GF-D8 (cell line): ENCODE measurements at places on chromosomes 6 and 20.

- no peak for DNase-seq
Observed at GRCh38 chr6:148971031-148971927, 224.4 kb downstream of the UST start.

GRCh38 chr20:8996817-8997512 is 71.9 kb upstream of the PLCB4 start:
- DNase-seq: no peak

- no peak for DNase-seq
Observed at GRCh38 chr6:122995921-122996793, at the start of gene CLVS2. Gene CLVS2, plus strand, starts transcription at chr6:122996235. Its CDS starts 1,543 bp downstream, at chr6:122997778.

GRCh38 chr20:25279403-25279802 is 31.5 kb downstream of the PYGB start:
- no peak for DNase-seq

- no peak for DNase-seq
Observed at GRCh38 chr6:134003542-134003951, 48.9 kb downstream of the SLC2A12 start.

- no peak for DNase-seq
Observed at GRCh38 chr6:151142676-151143075, 97.1 kb upstream of the AKAP12 start.

DNA sequence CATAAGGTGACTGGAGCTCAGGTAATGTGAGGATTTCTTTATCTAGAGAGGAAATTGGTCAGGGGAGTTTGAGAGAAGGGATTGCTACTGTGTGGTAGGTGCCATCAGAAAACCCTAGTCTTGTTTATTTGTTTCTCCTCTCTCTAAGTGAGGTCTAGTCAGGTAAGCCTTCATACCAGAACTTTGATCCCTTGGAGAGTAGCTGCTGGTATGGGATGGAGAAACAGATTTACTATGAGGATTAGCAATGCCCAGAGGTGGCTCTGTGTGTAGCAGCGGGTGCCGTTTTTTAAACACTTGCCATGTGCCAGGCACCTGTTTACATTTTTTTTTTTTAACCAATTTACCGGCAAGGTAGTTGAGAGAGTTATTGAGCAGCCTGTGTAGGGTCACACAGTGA is 19.5 kb downstream of the CMTR1 start:
- DNase-seq: no peak

DNA sequence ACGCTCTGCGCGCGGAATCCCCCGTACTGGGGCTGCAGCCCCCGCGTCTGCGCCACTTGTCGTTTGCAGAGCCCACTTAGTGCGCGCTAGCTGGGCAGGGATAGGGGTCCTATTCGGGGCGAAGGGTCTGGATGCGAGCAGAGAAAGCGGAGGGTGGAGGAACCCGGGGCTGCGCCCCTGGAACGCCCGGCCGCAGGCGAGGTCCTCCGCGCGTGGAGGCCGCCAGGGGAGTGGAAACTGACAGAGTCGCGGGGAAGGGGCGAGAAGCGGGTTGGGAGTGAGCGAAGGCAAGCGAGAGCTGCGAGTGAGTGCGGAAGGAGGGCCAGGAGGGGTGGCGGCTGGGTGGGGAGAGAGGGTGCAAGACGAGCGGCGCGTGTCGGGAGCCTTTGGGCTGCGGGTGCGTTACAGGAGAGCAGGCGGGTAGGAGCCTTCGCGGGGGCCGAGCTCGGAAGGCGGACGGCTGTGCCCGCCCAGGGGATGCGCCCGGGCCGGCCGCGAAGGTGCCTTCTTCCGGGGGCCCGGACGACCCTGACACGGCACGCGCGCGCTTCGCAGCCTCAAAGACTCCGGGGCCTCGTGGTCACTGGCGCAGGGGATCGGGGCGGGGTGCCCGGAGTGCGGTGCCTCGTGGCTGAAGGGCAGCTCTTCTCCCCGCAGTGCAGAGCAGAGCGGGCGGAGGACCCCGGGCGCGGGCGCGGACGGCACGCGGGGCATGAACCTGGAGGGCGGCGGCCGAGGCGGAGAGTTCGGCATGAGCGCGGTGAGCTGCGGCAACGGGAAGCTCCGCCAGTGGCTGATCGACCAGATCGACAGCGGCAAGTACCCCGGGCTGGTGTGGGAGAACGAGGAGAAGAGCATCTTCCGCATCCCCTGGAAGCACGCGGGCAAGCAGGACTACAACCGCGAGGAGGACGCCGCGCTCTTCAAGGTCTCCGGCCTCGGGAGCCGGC is 1.2 kb downstream of the IRF4 start:
- DNase-seq: no peak

- DNase-seq: no peak
Observed at GRCh38 chr20:19210391-19211155, 1.9 kb upstream of the SLC24A3 start.

GRCh38 chr6:19368511-19368910 is 468.7 kb upstream of the ID4 start:
- DNase-seq: no peak

DNA sequence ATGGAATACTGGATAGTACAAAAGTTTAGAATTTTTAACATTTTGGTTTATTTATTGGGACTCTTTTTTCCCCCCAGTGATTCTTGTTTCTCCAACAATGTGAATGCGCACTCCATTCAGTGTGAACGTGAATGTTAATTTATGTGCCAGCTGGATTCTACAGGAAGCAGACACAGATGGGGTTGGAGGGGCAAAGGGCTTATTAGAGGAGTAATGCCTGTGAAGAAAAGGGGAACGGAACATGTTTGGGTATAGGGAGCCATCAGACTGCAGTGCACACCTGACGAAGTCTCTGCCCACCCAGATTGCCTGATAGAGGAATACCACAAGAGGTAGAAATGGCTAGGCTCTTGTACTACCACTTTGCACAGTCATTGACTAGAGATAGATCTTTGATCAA is 48.2 kb downstream of the PTPRA start:
- no peak for DNase-seq

GRCh38 chr20:6637160-6637579 is 130.3 kb upstream of the BMP2 start:
- no peak for DNase-seq

GRCh38 chr20:41903586-41903985 is 285.4 kb upstream of the CHD6 start:
- no peak for DNase-seq

DNA sequence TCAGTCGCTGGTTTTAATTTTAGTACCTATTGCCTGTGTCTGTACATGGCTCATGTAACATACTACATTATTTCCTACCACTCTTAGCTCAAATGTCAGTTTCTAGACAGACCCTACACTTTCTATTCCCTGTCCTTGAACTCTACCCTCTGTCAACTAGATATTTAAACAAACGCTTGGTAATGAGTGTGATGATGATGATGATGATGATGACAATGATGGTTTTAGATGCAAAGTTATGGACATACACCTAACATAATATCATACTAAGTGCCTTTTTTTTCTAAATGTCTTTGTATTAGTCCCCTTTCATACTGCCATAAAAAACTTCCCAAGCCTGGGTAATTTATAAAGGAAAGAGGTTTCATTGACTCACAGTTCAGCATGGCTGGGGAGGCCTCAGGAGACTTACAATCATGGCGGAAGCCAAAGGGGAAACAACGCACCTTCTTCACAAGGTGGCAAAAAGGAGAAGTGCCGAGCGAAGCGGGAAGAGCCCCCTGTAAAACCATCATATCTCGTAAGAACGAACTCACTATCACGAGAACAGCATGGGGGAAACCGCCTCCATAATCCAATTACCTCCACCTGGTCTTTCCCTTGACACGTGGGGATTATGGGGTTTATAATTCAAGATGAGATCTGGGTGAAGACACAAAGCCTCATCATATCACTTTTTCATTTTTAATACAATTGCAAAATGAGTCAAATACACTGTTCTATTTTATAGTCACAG is 87.1 kb downstream of the IBTK start:
- no peak for DNase-seq

- no peak for DNase-seq
Observed at GRCh38 chr6:169859978-169860703, 108.7 kb downstream of the ERMARD start.

GRCh38 chr20:14219801-14220461 is 117.5 kb downstream of the FLRT3 start:
- DNase-seq: no peak

DNA sequence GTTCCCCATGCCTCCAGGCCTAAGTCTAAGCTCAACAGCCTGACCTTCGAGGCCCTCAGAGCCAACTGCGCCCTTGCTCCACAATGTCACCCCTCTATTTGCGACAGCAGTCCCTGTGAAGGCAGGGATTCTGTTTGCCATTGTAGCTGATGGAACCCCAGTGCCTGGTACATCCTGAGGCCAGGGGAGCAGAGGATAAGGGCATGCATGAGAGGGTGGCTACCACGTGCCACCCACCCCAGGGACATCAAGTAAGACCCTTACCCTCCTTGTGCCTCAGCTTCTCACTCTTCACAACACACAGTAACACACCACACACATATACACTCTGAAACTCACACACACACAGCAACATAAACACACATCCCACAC is 20.0 kb upstream of the SIRPA start:
- no peak for DNase-seq

DNA sequence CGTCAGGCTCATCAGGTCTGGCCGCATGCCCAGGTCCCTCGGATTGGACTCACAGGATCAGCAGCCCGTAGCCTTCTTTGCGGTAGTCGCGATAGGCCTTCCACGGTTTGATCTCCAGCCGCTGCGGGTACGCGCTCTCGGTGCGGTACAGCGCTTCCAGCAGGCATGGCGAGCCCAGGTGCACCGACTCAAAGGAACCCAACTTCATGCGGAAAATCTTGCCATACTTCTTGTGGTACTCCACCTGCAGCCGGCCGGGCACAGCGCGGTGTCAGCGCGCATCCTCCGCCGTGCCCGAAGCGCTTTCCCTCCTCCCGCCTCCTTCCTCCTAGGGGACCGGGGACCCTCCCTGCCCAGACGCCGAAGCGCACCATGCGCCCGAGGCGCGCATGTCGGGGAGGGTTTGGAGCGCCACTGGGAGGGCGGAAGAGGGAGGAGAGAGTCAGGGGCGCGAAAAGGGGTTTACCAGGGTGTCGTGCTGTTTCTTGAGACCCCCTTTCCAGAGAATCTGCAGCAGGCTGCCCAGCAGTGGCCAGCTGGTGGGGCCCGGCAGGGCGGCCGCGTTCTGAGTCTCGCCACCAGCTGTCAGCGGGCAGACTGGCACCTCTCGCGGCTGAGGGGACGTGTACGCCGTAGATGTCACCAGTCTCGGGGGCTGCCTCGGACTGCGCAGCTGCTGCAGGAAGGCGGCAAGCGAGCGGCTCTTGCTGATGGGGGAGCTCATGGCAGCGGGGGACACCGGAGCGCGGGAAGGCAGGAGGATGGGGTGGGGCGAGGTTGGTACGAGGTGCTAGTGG is 732 bp downstream of the CYP24A1 start:
- DNase-seq: no peak

GRCh38 chr20:8067082-8067481 is 47.5 kb upstream of the TMX4 start:
- no peak for DNase-seq

GRCh38 chr6:112649853-112650252 is 302.7 kb downstream of the RFPL4B start:
- DNase-seq: no peak

- DNase-seq: no peak
Observed at GRCh38 chr20:63767886-63768285, 28.3 kb downstream of the SLC2A4RG start.

- no peak for DNase-seq
Observed at GRCh38 chr6:26332408-26332807, 32.6 kb upstream of the BTN3A2 start.

DNA sequence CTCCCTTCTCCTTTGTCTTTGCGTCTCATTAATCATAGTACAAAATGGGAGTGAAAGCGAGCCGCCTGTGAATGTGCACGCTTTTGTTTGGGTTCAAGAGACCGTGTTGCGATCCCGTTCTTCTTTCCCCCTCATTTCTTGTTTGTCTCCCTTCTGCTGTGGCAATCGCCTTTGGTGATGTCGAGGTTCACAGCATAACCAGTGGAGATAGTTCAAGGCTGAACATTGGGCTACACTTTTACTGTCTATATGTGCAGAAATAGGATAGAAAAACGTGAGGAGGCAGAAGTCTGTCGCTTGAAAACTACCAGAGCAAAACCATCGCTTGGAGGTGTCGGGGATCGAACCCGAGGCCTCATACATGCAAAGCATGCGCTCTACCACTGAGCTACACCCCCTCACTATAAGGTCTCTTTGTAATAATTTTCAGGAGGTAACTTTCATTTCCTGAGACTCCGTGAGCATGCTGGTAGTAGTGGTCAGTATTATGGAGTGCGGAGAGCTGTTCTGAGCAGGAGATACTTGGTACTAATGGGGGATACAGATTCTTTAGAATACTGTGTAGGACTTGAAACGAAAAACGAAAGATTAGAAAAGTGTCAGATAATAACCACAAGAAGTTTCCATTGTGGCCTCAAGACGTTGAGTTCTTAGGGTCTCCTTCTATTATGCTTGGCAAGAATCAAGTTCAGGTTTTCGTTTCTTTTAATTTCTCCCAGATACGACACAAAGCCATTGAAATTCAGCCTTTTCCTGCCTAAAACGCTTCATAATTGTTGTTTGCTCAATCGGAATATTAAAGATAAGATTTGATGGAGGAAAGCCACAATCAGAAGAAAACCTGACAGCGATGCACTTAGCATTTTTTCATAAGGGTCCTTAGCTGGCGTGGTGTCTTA is 106.6 kb downstream of the TRIM27 start:
- no peak for DNase-seq

DNA sequence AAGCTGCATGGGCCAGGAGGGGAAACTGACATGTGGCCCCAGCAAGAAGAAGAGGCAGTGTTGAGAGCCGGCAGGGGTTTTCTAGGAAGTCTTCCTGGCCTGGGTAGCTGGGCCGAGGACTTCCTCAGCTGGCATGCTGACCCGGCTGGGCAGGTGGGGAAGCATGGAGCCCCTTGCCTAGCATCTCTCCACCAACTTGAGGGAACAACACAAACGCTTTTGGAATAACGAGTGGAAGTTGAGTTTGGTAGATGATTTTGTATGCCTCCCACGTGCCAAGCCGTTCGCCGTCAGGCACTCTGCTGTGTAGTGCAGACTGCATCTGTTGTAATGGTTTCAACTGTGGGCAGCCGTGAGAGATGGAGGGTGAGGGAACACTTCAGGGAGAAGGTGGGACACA is 7.3 kb downstream of the TMEM181 start:
- DNase-seq: no peak

- peak; percentile 43 for DNase-seq
Observed at GRCh38 chr6:36701401-36701991, 3.9 kb downstream of the RAB44 start.

- DNase-seq: no peak
Observed at GRCh38 chr6:159213405-159213804, 44.2 kb downstream of the FNDC1 start.

GRCh38 chr6:159646733-159647132 is 46.3 kb downstream of the SOD2 start:
- DNase-seq: no peak

- no peak for DNase-seq
Observed at GRCh38 chr20:49510562-49511122, 28.2 kb upstream of the KCNB1 start.

DNA sequence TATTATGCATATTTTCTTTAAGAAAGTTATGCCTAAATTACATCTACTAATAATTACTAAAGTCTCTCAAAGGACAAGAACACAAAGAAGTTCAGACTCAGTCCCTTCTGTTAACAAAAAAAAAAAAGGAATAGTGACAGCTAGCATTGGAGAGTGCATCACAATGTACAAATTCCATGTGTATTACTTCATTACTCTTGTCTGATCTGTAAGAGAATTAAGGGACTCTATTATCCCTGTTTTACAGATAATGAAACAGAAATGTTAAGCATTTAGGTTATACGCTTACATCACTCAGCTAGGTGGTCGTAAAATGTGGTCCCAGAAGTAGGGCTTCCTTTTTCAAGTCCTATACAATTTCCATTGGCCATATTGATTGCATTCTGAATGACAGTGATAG is 17.2 kb upstream of the VNN1 start:
- DNase-seq: no peak
